ENCODE measurements at places on chromosomes 7 and 10.

- DNase-seq, result no peak
Measured at GRCh38 chr10:2813286-2813685, 254.1 kb upstream of the PFKP start.

DNA sequence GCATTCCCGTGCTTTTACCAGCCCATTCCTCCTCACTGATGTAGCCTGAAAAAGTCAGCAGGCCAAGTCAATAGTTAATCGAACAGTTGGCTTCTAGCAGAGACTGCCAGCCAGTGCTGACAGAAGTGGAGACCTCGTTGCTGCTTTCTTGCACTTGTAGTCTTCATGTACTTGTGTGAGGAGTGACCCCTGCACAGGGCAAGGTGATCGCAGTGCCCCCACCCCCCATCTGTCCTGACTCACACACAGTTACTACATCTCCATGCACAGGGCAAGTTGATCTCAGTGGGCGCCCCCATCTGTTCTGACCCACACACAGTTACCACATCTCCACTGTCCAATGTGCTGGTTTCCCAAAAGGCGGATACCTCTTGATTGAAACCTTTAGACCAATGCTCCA lies 34.2 kb downstream of the C10orf71 start:
- no peak for DNase-seq

DNA sequence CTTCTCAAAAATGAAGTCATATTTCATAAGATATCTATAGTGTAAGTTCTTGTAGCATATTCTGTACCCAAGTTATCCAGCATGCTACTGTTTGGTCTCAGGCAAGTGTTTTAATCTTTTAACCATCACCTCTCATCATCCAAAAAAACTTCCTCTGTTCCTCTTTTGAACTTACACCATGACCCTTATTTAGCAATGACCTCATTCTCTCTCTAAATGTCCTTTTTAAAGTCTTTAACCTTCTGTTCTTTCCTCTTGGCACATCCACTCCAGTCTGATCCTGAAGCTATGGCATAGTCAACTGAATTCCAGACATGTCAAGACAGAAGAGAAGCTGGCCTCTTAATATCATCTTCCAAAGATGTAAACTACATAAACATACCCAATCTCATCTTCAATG lies 26.2 kb downstream of the PPP3CB start:
- DNase-seq, result no peak

- no peak for DNase-seq
Measured at GRCh38 chr10:74967911-74968666, 141.7 kb downstream of the KAT6B start.

DNA sequence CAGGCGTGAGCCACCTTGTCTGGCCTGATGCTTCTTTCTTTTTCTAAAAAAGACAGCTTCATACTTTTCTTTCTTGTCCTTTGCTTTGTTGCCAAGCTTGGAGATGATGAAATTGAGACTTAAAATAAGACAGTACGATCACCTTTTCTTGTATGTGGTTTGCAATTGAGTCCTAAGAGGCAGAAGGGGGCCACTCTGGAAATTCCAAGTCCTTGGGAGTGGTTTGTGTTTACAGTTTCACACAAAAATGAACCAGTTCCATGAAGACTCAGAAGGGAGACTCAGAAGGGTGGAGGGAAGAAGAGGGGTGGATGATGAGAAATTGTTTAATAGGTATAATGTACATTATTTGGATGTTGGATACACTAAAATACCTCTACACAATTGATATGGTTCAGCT lies 70.7 kb upstream of the TNS3 start:
- no peak for DNase-seq

GRCh38 chr7:95808396-95808795 lies 36.0 kb downstream of the DYNC1I1 start:
- no peak for DNase-seq

DNA sequence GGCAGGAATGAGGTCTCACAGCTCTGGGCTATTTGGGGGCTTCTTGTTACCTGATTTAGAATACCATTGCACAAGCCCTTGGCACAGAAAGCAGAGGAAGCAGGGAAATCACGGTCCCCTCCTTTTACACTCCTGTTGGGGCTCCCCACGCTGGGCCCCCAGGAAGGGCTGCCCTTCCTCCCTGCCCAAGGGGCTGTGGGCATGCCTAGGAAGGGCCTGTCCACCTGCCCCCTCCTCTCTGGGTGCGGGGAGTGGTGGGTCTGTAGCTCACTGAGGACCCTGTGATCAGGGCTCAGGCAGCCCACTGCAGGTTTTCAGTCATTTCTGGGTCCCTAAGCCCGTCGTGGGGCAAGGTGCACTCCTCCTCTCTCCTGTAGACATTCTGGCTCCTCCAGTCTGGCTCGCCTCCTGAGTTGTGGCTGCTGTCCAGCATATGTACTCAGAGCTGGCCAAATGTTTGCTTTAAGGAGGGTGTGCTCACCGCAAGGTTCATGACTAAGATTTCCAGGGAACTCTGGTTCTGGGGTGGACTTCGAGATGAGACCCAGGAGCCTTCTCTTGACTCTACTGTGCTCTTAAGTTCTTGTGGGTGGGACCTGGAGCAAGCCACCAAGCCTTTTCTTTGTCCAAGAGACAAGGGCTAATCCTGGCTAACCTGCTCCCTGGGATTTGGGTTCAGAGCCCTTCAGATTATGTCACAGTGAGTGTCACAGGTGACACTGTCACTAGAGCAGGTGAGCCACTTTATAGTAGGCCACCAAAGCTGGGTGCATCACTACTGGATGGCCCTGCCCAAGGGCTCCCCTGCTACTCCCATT lies 56.0 kb downstream of the TACR2 start:
- DNase-seq, result peak; percentile 57

All from smooth muscle cell of the brain vasculature (primary cell).